HFFc6 (cell line): ENCODE measurements at places on chromosomes 7 and 10. TPM values are rescaled to one million over a fixed set of nuclear protein-coding genes. Genes with fewer than 3 reads are reported as not detected.
A peak's percentile ranks its signal among the peaks of the same experiment; 100 is the strongest.

GRCh38 chr7:70738151-70738885 lies 393.6 kb upstream of the GALNT17 start:
- H3K4me1 ChIP-seq = no peaks in the 10 kb centered on the region
- H3K27ac ChIP-seq = no peak overlapping the region

DNA sequence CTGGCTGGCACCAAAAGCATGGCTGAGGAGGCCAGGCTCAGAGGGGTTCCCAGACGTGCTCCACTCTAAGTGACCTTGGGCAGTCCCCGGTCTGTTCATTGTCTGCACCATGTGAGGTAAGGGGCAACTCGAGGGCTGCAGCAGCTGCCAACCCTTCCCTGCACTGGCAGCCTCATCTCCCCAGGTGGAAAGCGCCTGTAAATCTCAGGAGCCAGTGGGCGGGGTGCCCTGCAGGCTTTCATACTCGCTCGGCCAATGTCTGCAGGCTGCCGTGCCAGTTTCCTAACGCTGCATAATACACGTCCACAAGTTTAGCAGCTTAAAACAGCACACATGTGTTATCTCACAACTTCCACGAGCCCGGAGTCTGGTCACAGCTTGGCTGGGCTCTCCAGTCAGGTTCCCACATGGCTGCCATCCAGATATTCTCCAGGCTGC lies 12.6 kb upstream of the GDF10 start:
- no peaks in the 10 kb centered on the region for H3K36me3 ChIP-seq
- H3K27me3 ChIP-seq = peaks cover 22% of the 10 kb centered on the region
- H3K4me3 ChIP-seq = no peak overlapping the region

DNA sequence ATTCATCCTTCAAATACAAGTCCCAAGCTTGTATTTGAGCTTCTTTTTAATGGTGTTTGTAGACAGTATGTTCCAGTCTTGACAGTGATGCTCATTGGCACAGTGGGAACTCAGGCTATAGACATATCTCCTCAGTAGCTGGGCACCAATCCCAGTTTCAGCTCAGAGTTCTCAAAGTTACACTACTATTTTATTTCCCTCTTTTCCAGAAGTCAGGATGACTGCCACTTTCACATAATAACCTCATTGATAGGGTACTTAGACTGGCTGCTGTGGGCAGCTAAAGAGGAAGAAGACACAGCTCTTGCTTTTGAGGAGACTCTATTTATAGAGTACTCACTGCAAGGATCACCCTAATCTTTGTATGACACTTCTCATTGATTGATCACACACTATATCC lies 2.4 kb downstream of the GBF1 start:
- H3K27me3 ChIP-seq = no peaks in the 10 kb centered on the region; the same call in 1 of the 2 replicates
- H3K4me3 ChIP-seq = peak overlapping the region; percentile 96
- H3K36me3 ChIP-seq = peaks cover 24% of the 10 kb centered on the region; the same call in 1 of the 2 replicates
- peaks cover 53% of the 10 kb centered on the region for H3K4me1 ChIP-seq

CDH23 gene
- 0.03 to 0.05 TPM (median 0.03 TPM) in 3 replicates for total RNA-seq

DNA sequence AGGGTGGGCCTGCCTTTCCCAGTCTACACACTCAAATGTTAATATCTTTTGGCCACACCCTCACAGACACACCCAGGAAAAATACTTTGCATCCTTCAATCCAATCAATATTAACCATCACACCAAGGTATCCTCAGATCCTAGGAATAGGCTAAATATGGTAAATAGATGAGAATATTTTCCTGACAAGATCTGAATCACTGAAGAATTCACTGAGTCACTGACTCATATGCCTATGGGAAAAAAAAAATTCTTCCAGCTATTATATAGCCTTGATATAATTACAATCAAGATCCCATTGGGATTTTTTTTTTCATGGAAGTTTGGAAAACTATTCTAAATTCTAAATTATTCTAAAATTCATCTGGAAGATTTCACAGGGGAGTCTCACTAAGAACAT lies 65.8 kb downstream of the INHBA start:
- peak overlapping the region; percentile 16; the same call in 1 of the 2 replicates for H3K27ac ChIP-seq
- no peak for DNase-seq
- H3K27me3 ChIP-seq = no peaks in the 10 kb centered on the region; the same call in 1 of the 2 replicates

- H3K27me3 ChIP-seq = peaks cover 1% of the 10 kb centered on the region; the same call in 1 of the 2 replicates
- no peaks in the 10 kb centered on the region for H3K36me3 ChIP-seq
- H3K27ac ChIP-seq = no peak overlapping the region; the same call in 1 of the 2 replicates
- no peak overlapping the region for H3K4me3 ChIP-seq
- DNase-seq = no peak
These were observed 1.5 kb downstream of the CALHM1 start for GRCh38 chr10:103457176-103457712.
